Neuronal stem cell (in vitro differentiated cells): ENCODE measurements at places on chromosomes 6 and 20.
A peak's percentile ranks its signal among the peaks of the same experiment; 100 is the strongest.

DNA sequence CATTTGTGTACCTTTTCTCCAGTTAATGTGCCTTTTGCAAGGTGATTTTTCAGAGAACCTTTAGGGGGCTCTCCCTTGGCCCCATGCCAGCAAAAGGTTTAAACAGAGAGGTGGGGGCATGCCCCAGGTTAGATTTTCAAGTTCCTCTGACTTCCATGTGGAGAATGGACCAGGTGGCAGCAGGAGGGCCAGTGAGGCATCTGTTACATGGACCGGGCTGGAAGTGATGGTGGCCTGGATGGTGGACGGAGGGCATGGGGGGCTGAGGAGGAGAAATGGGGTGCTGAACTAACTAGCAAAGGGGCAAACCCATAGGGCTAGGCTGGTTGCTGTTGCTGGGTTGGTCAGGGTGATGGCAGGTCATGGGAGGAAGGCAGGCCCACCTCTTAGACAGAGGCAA is 20.7 kb upstream of the BPI start:
- DNase-seq = no peak

DNA sequence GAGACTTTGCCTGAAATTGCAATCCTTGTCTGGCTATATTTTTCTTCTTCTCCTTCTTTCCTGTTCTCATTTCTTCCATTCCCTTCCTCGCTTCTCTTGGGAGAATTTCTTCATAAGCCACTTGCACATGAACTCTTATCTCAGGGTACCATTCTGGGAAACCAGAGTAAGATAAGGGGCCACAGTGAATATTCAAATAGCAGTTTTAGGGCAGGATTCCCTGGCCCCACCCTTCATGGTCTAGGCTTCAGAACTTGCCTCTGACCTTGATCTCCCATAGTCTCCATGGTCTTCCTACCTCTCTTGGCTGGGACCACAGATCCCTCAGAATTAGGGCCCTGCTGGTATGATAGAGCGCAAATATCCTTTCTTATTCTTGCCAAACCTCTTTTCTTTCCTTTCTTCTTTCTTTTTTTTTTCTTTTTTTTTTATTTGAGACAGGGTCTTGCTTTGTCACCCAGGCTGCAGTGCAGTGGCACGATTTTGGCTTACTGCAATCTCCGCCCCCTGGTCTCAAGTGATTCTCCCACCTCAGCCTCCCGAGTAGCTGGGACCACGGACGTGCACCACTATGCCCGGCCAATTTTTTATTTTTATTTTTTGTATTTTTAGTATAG is 123.0 kb upstream of the CITED2 start:
- no peak for DNase-seq

DNA sequence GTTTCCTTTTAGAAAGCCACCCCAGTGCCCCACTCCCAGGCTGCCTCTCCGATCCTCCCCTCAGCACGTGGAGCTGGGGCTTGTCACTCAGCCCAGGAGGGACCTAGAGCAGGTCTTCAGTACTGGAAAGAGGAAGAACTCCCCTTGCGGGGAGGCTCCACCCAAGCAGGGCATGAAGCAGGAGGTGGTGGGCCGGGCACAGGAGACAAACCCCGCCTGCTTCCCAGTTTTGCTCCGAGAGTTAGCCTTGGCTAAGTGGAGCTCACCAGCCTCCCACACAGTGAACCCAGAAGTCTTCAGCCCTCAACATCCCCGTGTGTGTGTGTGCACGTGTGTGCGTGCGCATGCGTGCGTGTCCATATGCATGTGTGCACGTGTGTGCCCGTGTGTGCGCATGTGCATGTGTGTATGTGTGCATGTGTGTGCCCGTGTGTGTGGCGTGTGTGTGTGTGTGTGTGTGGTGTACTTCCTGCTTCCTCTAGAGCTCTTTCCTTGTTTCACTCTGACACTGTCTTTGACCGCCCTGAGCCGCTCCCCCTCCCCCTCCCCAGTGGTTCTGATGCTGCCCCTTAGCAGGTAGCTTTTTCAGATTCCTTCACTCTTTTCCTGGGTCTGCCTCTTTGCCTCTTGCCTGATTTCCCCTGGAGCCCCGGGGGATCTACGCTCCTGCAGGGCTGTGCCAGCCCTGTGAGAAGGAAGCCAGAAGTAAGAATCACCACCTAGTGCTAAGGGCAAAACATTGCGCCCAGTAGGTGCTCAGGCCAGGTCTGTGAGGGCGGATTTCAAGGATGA is 239.8 kb downstream of the CDC5L start:
- no peak for DNase-seq

DNA sequence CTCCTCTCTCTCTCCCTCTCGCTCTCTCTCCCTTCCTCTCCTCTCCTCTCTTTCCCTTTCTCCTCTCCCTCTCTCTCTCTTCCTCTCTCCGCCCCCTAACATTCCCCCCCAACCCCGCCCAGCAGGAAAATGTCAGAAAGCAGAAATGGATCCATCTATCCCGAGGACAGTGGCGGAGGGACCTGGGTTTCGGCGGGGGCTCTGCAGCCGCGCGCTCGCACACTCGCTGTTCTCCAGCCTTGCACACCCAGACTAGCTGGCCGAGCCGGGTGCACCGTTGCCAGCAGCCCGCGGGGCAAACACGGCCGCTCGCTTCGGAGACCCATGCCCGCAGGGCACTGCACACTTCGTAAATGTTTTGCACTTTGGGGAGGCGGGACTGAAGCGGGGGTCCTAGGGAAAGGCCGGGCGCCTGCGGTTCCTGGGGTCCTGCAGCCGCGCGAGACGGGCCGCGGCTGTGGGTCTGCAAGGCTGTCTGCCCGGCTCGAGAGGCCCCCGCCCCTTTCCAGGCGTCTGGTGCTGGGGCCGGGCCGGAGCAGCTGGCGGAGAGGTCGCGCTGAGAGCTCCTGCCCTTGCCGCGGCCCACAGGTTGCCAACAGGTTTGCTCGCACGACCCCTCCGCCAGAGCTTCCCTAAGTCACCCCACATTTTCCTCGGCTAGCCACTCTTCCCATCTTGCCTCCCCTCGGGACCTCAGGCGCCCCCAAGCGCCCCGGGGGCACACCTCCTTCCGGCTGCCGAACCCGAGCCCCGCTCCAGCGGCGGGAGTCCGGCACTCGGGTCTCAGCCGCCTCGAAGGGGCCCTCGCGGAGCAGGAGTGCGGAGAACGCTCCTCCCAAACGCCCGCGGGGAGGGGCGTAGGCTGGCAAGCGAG is 818 bp upstream of the MDGA1 start:
- DNase-seq = no peak

DNA sequence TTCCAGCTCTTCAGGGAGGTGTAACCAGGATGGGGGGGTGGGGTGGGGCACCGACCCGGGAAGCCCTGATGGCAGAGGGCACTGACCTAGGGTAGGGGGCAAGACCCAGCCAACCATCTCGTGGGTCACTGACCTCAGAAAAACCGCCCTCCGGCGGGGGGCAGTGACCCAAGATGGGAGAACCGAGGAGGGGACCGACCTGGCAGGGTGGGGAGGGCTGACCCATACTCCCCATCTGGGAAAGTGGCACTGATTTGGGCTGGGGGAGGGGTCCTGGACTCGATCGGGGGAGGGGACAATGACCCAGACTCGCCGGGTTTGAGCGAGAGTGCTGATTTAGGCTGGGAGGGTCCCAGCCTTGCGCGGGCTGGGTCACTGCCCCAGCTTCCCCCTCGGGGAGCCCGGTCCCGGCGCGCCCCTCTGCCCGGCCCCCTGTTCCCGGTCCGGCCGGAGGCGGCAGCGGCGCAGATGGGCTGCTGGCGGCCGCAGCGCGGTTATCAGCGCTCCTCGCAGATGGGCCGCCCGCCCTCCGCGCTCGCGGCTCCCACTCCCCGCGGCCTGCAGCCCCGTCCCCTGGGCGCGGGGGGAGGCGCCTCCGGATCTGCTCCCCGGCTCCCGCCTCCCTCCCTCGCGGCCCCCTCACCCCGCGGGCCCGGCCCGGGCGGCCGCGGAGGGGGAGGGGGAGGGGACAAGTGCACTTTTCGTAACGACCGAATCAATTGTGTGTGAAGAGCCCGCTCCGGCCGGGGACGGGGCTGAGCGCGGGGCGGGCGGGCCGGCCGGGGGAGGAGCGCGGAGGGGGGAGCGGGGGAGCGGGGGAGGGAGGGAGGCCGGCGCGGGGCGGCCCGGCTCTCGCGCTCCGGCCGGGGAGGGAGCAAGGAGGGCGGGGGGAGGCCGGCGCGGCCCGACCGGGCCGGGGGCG is 2.2 kb downstream of the NOL4L start:
- peak; percentile 67 for DNase-seq

- no peak for DNase-seq
These were observed 7.1 kb downstream of the SLC13A3 start for GRCh38 chr20:46644160-46644559.

DNA sequence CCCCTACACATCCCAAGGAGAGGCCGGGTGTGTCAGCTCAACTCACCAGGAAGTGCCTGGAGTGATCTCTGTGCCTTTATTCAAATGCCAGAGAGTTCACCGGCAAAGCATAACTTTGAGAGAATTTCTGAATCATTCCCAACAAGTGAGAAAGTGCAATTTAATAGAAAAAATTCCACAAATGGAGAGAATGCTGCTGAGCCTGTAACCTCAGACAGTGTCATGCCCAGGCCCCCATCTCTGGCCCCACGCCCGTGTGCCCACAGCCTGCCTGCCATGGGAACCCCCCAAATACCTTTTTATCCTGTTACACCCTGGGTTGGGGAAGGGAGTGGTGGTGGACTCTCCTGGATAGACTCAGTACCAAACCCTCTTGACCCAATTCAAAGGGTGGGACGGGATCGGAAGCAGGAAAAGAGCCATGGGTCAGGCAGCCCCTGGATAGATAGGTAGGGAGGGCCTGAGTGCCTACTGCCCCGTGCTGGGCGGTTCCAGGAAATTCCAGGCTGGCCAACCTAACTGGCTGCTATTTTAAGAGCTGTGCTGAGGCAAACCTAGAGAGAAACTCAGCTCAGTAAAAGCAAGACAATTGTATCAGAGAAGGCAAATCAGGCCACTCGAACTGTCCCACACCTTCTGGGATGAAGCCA is 179.0 kb upstream of the FOXA2 start:
- DNase-seq = no peak

DNA sequence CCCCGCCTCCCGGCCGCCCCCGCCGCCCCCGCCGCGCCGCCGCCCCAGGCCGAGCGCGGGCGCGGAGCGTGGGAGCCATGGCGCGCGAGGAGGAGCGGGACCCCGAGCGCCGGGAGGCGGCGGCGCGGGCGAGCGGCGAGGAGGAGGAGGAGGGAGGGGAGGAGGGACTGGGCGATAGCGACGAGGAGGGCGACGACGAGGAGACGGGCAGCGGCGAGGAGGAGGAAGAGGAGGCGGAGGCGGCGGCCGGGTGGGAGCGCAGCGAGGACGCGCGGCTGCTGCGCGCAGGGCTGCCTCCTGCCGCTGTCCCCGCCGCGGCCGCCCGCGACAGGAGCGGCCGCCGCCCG is at the start of gene SLC24A3:
Gene SLC24A3 (plus strand): TSS at position 174 of the 347 bp plus-strand sequence.
- DNase-seq = peak; percentile 20

GRCh38 chr6:131430531-131430930 is 142.5 kb upstream of the ARG1 start:
- no peak for DNase-seq

DNA sequence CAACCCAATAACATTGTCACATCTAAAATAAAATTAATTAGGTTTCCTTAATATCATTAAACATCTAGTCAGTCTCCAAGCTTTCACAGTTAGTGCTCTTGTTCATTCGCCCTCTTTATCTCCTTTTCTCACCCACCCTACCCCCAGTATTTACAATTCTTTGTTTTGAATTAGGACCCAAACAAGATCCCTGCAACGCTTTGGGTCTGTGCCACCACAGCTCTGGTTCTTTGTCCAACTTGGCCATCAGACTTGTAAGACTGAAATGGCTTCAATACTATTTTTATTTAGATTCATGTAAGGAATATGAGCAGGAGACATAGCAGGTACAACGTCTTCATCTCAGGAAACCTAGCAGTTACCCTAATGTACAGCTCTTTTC is 276.5 kb downstream of the CDKAL1 start:
- no peak for DNase-seq

- no peak for DNase-seq
These were observed 150.9 kb downstream of the EYA4 start for GRCh38 chr6:133392015-133392414.

DNA sequence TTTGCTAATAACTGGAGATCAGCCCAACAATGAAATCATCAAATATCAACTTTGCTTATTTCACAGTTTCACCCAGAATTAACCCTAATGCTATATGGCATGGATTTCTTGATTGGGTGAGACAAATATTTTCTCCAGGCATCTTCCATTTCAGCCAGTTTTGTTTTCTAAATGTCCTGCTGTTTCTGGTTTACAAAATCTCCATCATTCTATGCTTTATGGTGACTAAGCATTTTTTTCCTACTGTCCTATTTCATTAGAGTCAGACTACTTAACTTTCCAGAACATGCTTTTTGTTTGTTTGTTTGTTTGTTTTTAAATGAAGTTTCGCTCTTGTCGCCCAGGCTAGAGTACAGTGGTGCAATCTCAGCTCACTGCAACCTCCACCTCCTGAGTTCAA is 59.5 kb upstream of the EXOC2 start:
- DNase-seq = no peak

DNA sequence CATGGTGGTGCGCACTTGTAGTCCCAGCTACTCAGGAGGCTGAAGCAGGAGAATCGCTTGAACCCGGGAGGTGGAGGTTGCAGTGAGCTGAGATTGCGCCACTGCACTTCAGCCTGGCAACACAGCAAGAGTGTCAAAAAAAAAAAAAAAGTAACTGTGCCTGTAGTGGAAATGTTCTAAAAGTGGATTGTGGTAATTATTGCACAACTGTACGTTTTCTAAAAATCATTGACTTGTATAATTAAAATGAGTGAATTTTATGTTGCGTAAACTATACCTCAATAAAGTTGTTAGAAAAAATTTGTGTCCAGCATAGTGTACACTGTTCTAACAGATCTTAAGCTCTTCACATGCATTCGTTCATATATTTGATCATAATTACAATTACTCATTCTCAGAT is 5.5 kb downstream of the SEC23B start:
- no peak for DNase-seq

- DNase-seq = peak; percentile 53
These were observed at the start of gene MRAP2 for GRCh38 chr6:84033523-84034451. TSS of gene MRAP2 (plus strand) at chr6:84033772. CDS start at chr6:84055319, 21,547 bp downstream.

- no peak for DNase-seq
These were observed 227.9 kb downstream of the TBXT start for GRCh38 chr6:165939601-165940290.

DNA sequence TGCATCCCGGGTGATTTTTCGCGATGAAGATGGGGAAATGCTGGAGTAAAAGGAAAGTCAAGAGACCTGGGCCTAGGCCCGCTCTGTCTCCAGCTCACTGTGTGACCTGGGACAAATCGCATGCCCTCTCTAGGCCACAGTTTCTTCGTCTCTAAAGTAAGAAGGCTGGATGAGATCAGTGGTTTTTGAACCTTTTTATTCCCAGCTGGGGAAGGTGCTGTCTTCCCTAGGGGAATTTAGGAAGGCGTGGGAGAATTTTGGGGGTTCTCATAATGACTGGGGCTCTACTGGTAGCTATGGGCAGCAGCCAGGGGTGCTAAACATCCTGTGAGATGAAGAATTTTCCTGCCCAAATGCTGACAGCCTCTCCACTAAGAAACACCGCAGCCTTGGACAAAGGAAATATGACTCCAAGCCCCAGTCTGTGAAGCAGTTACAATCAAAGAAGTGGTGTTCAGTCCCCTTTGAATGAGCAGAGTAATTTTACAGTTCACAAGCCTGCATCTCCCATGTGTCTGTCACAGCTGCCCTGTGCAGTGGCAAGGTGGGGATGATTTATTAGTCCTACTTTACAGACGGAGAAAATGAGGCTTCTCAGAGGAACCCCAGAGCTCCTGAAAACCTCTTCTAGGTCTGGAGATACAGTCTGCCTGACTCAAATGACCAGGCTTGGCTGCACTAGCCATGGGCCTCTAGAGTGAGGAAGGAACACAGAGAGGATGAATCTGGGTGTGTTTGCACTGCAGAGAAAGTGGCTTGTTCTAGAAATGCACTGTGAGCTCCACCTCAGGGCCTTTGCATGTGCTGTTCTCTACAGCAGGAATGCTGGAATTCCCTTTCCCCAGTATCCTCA is 57.2 kb downstream of the RAB44 start:
- DNase-seq = no peak
